ENCODE measurements at places on chromosomes 3 and 15.

DNA sequence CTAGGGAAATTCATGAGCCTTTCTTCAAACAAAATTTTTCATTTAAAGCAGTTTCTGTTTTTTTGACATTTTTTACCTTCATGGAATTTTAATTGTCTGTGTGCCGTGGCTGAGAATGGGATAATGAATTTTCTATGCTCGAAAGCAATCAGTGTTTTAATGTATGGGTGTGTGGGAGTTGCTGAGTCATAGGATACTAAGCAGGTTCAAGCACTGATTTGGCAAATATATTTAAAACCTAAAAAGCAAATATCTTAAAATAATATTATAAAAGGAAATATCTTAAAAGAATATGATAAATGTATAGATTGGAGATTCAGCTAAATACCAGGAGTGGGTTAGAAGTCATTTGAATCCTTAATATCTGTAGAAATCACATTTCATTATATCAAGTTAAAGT, 173.6 kb upstream of the LRRFIP2 start:
- DNase-seq, result no peak

DNA sequence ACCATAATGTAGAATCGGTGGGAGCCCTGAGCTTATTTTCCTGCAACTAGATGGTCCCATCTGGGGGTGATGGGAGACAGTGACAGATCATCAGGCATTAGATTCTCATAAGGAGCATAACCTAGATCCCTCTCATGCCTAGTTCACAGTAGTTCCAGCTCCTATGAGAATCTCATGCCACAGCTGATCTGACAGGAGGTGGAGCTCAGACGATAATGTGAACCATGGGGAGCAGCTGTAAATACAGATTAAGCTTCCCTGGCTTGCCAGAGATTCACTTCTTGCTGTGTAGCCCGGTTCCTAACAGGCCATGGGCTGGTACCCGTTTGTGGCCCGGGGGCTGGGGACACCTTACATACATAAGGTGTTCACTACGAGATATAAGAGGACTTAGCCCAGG, 67.5 kb upstream of the LRRFIP2 start:
- no peak for DNase-seq

DNA sequence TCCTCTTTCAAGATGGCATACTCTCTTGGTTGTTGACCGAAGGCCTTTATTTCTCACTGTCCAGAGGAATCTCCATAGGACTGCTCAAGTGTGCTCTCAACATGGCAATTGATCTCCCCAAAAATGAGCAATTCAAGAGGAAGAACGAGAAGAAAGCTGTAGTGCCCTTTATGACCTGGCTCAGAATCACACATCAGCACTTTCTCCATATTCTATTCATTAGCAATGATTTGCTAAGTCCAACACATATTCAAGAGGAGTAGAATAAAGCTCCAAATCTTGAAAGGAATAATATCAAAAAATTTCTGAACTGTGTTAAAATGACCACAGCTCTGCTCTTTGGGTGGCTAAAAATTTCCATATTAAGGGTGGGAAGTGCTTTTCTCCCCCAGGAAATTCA, 151.6 kb upstream of the SYNPR start:
- DNase-seq, result no peak

DNA sequence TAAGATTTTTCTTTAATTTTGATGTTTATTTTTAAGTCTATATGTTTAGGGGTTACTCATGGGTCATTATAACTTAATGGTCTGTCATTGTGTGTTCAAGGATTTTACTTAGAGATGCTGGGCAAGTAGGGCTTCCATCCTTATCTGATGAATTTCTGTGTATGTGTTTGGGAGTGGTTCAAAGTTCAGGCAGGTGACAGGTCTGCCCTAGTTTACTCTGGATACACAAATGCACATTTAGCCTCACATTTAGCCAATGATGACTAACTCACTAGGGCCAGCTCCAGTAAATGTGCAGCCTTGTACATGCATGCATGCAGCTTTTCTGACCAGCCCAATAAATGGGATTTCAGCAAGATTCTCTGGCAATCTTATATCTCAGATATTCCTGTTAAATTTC, 554.1 kb downstream of the SI start:
- no peak for DNase-seq

DNA sequence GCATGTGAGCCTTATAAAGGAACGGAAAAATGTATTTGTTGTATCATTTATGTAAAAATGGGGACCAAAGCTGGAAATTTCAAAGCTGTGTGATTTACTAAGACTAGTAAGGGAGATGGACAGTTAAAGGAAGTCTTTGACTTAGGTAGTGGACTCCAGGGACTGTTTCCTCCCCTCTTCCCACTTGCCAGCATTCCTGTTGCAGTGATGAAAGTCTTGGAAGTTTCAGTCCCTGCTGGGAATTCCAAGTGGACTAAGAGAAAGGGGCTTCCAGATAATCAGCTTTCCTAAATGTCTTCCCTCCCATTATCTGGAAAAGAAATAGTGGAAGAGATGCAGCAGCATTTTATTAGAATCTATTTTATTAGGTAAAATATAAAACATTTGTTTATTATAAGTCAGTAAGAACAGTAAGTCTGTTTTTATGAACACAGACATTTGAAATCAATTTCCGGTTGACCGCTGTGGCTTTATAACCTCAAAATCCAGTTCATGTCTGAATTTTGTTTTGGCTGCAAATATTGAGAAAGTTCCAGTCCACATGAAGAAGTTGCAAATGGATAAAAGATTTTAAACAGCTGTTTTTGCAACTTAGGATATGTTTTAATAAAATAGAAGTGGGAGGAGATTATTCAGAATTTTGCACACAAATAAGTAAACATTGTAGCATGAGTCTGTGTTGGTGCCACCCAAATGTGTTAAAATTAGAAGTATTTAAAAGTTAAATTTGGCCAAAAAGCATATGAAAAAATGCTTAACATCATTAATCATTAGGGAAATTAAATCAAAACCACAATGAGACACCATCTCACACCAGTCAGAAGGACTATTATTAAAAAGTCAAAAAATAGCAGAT, 141.8 kb downstream of the IL20RB start:
- DNase-seq, result no peak

- DNase-seq, result no peak
Measured at GRCh38 chr3:84967767-84968581, 9.2 kb downstream of the CADM2 start.

GRCh38 chr3:89455240-89455639, 347.8 kb downstream of the EPHA3 start:
- no peak for DNase-seq

- DNase-seq, result no peak
Measured at GRCh38 chr3:124257336-124257864, 265.5 kb upstream of the ROPN1 start.

GRCh38 chr15:92671406-92671805, 15.8 kb upstream of the FAM174B start:
- no peak for DNase-seq

- DNase-seq, result no peak
Measured at GRCh38 chr3:59653405-59654122, 603.7 kb upstream of the CFAP20DC start.

- DNase-seq, result peak; percentile 24
Measured at GRCh38 chr3:33144433-33144832, 30.6 kb downstream of the CRTAP start.

GRCh38 chr3:116849261-116849688, 139.7 kb downstream of the TUSC7 start:
- no peak for DNase-seq

DNA sequence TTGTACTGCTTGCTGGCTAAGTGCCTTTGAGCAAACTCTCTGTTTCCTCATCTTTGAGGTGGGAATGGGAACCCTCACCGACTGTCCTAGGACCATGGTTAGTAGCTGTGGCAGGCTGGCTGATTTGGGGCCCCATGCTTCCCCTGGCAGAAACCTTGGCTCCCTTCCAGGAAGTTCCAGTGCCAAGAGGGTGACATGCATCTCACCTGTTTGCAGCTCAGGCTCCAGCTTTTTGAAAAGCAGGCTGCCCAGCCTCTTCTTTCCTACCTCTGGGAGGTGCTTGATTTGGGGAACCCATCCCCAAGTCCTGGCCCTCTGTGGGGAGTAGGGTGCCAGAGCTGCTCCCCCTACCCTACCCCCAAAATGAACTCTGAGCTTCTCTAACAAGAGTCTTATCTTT, 50.8 kb downstream of the RAB11A start:
- DNase-seq, result no peak

DNA sequence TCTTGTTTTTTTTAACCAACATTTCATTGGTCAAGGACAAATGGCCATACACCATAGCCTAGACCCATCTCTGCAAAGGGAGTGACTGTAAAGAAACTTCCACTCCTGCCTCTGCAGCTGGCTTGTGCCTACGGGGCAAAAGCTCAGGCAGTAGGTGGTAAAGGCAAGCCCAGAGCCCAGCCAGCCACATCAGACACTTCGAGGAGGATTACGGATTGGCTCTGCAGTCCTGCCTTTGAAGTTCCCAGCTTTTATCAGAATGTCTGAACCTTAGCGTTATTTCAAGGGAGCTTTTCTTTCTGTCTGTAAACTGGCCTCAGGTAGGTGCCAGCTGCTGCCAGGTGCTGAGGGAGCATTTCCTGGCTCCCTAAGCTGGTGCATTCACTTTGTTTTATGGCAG, 15.6 kb downstream of the ZNF710 start:
- DNase-seq, result no peak

DNA sequence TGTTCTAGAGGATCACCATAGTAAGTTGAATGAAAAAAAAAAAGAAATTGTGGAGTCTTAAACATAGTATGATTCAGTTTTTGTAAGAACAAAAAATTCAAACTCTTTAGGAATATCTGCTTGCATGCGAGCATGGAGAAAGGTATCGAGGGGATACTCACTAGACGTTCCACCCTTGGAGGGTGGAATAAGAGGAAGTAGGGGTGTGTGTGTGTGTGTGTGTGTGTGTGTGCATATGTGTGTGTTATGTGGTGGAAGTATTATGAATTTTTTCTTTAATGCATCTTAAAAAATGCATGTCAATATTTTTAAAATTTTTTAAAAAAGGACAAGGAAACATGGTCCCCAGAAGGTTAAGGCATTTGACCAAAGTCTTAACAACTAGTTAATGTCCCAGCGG, 26.5 kb upstream of the SIAH2 start:
- no peak for DNase-seq

DNA sequence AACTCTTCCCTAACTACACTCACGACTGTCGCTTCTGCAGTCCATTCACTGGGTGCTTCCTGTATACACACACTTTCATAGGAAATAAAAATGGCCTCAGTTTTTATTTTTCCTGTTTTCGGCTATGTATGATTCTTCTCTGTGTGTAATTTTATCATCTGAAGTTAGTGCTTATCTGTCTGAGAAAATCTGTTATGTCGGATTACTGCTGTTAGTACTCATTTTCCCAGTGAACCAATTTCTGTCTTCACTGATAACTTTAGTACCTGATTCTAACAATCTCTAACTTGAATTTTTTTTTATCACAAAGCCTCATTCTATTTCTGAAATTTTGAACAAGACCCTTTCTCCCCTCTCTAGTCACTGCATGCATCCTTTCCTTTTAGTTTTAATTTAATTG, 20.9 kb downstream of the RAB5A start:
- no peak for DNase-seq

- no peak for DNase-seq
Measured at GRCh38 chr3:48584836-48585235, 10.3 kb downstream of the COL7A1 start.

GRCh38 chr3:71429597-71429988, 153.9 kb downstream of the FOXP1 start:
- DNase-seq, result peak; percentile 36

GRCh38 chr3:115146032-115146417, 1.1 kb downstream of the ZBTB20 start:
- DNase-seq, result peak; percentile 49

GRCh38 chr3:126763035-126763434, 59.0 kb downstream of the CHCHD6 start:
- no peak for DNase-seq
